Naive thymus-derived CD4-positive, alpha-beta T cell (primary cell): ENCODE measurements at places on chromosomes 4 and X. TPM values are rescaled to one million over a fixed set of nuclear protein-coding genes. Genes with fewer than 3 reads are reported as not detected.

- no peak for DNase-seq
Observed at GRCh38 chr4:2489841-2490552, 21.1 kb downstream of the RNF4 start.

DNA sequence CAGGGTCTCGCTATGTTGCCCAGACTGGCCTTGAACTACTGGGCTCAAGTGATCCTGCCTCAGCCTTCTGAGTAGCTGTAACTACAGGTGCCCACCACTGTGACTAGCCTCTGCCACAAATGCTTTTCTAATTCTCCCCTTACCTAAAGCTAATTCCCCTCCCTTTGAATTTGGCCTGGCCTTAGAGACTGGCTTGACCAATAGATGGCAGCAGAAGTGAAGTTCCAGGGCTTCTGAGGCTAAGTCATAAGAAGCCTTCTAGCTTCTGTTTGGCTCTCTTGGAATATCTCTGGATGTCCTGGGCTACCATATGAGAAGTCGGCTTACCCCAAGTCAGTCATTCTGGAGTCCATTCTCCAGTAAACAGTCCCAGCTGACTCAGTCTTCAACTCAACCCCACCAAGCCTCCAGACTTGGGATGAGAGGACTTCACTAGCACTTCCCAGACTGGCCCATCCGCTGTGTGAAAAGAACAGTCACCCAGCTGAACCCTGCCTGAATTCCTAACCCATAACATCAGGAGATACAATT is 61.0 kb downstream of the HPRT1 start:
- DNase-seq, result no peak

GRCh38 chr4:75235359-75235951 is 278.7 kb downstream of the RCHY1 start:
- no peak for DNase-seq

DNA sequence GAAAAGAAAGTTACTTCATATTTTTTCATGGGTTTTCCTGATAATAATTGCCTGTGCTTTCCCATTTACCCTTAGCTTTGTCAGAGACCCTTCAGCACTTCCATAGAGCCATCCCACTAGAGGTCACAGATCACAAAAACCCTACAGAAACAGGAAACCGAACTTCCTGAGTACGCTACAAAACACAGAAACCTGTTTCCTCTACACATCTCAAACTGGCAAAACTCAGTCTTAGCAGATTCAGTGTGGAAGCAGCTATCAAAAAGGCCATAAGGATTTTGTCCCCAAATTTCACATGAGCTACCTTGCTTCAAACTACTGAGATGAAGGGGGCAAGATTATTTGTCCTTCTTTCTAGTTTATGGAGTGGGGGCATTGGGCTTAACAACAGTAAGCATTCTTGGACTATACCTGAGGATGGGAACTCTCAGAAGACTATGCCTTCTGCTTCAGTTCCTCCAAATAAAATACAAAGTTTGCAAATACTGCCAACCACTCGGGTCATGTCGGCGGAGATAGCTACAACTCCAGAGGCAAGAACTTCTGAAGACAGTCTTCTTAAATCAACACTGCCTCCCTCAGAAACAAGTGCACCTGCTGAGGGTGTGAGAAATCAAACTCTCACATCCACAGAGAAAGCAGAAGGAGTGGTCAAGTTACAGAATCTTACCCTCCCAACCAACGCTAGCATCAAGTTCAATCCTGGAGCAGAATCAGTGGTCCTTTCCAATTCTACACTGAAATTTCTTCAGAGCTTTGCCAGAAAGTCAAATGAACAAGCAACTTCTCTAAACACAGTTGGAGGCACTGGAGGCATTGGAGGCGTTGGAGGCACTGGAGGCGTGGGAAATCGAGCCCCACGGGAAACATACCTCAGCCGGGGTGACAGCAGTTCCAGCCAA is at the start of gene MMRN1:
Gene MMRN1 (plus strand): TSS at position 206 of the 902 bp plus-strand sequence. CDS start 118 bp downstream, at position 324.
- DNase-seq, result peak; percentile 17

- DNase-seq, result no peak
Observed at GRCh38 chrX:139930401-139930800, 2.5 kb downstream of the ATP11C start.

DNA sequence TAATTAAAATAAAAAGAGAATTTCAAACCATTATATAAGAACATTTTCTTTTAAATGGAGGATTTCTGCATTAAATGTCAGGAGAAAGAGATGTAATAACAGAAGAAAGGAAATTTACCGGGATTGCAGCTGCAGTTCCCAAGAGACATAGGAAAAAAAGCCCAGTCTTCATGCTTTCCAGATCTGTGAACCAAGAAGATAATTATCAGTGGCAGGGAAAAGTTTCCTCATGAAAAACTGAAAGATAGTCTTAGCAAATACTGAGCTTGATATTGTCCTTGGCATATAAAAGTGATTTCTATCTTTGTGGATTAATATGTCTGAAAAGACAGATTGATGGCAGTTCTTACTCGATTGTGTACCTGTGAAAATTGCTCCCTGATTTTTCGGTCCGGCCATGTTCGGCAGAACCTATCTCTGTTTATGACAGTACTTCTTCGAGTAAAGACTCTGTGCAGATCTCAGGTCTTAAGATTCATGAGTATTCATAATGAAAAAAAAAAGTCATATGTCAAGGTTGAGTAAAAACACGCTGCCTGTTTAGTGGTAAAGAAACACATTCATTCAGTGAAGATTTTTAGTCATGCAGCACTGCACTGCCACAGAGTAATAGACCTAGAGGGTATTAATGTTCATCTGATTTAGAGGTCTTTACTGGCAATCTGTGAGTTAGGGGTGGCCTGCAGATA is 29.6 kb downstream of the SPARCL1 start:
- no peak for DNase-seq

DNA sequence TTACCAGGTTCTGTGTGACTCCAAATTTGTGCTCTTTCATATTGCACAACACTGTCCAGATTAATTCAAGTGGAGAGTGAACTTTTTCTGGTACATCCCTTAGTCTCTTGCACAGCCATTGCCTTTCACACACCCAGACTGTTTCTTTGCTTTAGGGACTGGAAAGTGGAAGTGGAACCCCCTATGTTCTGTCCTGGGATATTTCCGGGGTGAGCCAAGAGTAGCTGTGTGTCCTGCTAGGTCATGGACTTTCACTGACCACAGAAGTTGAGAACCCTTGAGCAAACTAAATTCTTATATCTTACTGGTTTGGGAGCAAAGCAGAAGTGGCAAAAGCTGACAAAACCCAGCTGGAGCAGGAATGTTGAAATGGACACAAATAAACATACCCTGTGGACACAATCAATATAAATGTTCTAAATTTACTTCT is 10.3 kb upstream of the VSIG4 start:
- DNase-seq, result no peak

GRCh38 chr4:24978291-24979075 is 52.3 kb downstream of the LGI2 start:
- DNase-seq, result no peak

DNA sequence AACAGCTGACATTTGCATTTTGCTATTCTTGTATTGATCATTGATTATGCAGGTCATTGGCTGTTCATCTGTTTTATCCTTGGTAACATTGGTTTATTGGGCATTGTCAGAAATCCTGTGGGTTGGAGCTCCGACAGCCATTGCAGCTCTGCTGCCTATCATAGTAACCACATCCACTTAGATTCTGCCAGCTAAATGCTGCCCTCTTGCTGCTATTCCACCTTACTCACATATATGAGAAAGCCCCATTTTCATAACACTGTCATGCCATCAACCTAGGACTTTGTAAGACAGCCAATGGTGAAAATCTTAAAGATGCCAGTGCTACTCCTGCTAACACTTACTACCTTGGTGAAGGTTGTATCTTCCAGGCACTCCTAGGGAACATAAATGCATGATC is 187.3 kb upstream of the CXCL13 start:
- DNase-seq, result no peak

- DNase-seq, result no peak
Observed at GRCh38 chr4:189445613-189446012, 495.1 kb upstream of the FRG1 start.

GRCh38 chr4:118180776-118181175 is 146.5 kb downstream of the NDST3 start:
- DNase-seq, result no peak

DNA sequence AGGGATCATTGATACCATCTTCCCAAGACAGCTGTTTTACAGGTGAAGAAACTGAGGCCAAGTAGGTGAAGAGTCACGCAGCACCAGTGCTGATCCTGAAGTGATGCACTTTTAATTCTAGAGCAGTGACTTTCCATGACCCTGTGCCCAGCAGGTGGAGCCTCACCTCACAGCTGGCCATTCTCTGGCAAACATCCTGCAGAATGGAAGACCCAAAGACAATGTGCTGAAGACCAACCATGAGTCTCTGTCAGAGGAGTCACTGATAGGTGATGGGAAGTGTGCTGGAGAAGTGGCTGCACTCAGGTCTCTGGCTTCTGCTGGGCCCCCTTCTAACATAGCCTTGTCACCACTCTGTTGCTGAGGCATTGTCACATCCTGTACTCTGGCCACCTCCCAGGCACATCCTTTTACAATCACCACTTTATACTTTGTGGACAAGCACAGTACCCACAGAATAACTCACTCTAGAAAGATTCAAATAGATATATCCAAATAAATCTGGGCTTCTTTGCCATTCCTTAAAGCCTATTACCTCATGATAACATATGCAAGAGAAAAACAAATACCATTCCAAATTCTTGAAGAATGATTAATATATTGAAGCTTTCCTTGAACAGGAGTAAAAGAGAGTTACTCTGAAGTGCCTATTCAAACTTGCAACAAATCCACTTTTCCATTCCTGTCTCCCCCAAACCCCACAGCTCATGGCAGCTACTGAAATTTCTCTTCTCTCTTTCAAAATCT is 64.1 kb upstream of the SCOC start:
- DNase-seq, result no peak

- no peak for DNase-seq
Observed at GRCh38 chrX:66815227-66815626, 176.3 kb upstream of the EDA2R start.

GRCh38 chr4:152689615-152690501 is 10.1 kb upstream of the TMEM154 start:
- no peak for DNase-seq

DNA sequence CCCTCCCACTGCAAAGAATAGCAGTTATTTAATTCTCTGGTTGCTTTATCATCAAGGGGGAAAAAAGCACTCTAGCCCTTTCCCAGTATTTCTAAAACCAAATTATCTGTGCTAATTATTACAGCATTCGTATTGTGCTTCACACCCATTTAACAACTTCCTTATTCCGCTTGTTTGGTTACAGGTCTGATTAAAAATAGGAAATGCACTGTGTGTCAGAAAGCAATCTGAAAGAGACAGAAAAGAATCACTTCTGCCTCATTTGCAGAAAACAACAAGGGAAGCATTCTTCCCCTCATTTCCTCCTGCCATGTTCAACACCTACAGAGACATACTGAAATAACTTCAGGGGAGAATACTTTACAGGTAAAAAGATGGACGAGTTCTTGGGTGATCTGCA is 114.9 kb upstream of the MAP3K15 start:
- DNase-seq, result no peak

- DNase-seq, result no peak
Observed at GRCh38 chr4:140286456-140286855, 87.0 kb upstream of the SCOC start.

DNA sequence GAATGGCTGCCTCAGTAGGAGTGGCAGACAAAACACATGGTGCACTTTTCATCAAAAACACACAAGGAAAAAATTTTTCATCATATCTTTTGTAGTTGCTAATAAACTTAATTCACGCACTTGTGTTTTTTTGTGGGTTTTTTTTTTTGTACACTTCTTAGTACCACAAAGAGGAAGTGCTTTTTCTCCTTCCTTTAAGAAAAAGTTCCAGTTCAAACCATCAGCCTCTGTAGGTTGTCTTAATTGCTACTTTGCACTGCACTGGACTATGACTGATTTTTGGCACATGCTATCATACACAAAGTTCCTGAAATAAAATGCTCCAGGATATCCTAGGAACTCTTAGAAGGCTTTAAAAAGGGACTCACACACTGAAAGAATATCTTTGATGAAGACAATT is at the start of gene PHEX:
Gene PHEX (plus strand): TSS at position 242 of the 400 bp plus-strand sequence. CDS start 681 bp downstream, outside the sequence.
- DNase-seq, result no peak

DNA sequence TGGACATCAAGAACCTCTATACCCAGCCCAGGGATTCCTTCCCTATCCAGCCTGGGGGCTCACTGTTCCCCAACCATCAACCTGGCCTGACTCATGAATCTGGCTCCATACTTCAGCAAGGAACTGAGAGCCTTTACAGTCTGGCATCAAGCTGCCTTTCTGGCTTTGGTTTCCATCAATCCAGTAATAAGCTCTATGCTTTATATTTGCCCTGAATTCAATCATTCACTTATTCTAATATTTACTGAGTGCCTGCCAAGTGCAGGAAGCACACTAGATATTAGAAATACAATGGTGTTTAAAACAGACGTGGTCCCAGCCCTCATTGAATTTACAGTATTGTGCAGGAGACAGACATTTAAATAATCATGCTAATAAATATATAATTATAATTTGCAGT is 114.8 kb upstream of the PLAC1 start:
- no peak for DNase-seq

DNA sequence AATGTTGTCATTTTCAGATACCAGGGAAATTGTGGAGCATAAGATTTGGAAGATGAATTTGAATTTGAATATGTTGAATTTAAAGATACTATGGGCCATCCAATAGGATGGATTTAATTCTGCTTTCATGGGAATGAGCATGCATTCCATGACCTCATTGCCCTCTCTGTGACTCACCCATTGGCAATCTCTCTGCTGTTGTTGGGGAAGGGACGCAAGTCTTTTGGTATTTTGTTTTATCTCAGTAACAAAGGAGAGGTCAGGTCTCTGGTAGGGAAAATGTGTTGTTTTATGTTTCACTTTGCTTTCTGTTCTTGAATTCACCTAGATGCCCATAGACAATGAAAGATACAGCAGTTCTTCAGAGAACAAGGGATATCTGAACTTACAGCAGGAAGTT is 42.1 kb upstream of the MAGEA4 start:
- DNase-seq, result no peak

AVPR2 gene
- polyA plus RNA-seq, result not detected

ADH6 gene
- polyA plus RNA-seq, result not detected

ASB12 gene
- polyA plus RNA-seq, result 0.55 TPM

MAGEC3 gene
- polyA plus RNA-seq, result not detected

DUSP21 gene
- not detected for polyA plus RNA-seq

LAMP2 gene
- polyA plus RNA-seq, result 92.3 TPM

DGKK gene
- polyA plus RNA-seq, result not detected

MAGEE1 gene
- polyA plus RNA-seq, result 6.1 TPM

TMEM150C gene
- 0.18 TPM for polyA plus RNA-seq

ENPEP gene
- polyA plus RNA-seq, result not detected

VSIG4 gene
- polyA plus RNA-seq, result 0.21 TPM

EMCN gene
- not detected for polyA plus RNA-seq

PIR gene
- polyA plus RNA-seq, result not detected

TCP11X2 gene
- polyA plus RNA-seq, result not detected

SORCS2 gene
- polyA plus RNA-seq, result not detected
